T-cell (primary cell): ENCODE measurements at places on chromosomes 2 and 18. TPM values are rescaled to one million over a fixed set of nuclear protein-coding genes. Genes with fewer than 3 reads are reported as not detected.

MEP1B gene
- total RNA-seq: not detected

PMAIP1 gene
- total RNA-seq: 19.5 TPM

C2orf80 gene
- not detected for total RNA-seq

POTEI gene
- not detected for total RNA-seq

TBC1D8 gene
- 2.1 TPM for total RNA-seq

LOXHD1 gene
- total RNA-seq: 0.07 TPM

WDR7 gene
- 39.1 TPM for total RNA-seq

ABCB6 gene
- 4.1 TPM for total RNA-seq

GRCh38 chr18:24934258-24934932, 417.6 kb downstream of the ZNF521 start:
- no peak for DNase-seq

- no peak for DNase-seq
Measured at GRCh38 chr2:198534756-198535155, 730.4 kb downstream of the PLCL1 start.

DNA sequence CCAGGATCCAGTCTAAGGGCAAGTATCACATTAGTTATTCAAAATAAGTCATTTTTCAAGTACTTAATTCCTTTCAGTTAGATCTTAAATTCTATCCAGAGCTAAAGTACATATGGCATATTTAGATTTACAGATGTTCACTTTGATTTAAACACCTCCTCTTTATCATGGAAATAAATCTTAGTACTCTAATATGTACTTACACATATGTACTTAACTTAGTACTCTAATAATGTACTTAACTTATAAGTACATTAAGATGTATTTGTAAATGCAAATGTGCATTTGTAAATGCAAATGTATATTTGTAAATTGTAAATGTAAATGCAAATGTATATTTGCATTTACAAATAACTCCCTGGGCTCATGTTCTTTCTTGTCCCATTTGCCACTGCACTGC, 14.6 kb downstream of the PIGN start:
- DNase-seq: no peak

- no peak for DNase-seq
Measured at GRCh38 chr2:65358678-65359400, 73.6 kb downstream of the SPRED2 start.

- DNase-seq: no peak
Measured at GRCh38 chr2:17162713-17163112, 355.5 kb downstream of the RAD51AP2 start.

DNA sequence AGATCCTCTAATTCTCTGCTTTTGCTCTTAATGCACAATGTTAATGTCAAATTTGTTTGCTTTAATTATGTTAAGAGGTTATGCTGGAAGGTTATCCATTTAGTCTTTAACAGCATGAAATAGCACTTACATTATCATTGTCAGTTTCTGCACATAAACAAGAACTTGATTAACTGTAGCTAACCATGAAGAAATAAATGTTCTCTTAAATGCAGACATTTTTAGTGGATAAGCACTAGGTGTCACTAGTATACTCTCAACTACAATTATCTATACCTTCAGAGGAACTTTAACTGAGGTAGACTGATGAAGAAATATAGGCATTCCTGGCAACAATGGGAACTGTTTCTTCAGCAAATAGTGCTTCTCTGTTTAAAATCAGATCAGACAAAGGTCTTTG, 178.8 kb upstream of the CHST9 start:
- DNase-seq: no peak

DNA sequence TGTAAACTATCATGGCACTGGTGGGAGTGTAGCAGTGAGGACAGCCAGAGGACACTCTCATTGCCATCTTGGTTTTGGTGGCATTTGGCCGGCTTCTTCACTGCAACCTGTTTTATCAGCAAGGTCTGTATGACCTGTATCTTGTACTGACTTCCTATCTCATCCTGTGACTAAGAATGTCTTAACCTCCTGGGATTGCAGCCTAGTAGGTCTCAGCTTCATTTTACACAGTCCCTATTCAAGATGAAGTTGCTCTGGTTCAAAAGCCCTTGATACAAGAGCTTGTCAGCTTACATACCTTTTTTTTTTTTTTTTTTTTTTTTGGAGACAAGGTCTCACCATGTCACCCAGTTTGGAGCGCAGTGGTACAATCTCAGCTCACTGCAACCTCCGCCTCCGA, 110.9 kb downstream of the METTL8 start:
- no peak for DNase-seq

DNA sequence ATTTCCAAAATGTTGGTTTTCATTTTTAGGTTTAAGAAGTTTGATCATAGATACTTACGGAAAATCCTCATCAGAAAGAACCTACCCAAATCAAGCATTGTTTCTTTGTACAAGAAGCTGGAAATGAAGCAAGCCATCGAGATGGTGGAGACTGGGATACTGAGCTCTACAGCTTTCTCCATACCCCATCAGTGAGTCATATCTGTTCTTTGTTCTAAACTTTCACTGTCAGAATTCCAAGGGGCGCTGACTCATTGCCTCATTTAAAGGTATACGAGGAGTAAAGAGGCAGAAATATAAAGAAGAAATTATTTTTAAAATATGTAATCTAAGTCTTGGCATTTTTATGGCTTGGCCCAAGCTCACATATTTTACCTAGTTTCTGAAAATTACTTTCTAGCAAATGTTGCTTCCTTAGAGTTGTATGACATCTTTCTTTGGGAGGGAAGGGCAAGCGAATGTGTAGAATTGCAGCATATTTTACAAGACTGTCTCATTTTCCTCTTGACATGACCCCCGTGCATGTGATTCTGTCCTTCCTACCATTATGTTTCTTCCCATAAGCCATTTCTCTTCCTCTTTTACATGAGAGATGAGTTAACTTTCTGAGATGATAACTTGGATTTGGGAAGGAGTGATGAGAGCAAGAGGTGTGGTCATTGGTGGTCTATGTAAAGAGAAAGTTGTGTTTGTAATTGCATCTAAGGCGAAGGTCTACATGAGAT, 41.2 kb downstream of the SLC9A4 start:
- DNase-seq: no peak

DNA sequence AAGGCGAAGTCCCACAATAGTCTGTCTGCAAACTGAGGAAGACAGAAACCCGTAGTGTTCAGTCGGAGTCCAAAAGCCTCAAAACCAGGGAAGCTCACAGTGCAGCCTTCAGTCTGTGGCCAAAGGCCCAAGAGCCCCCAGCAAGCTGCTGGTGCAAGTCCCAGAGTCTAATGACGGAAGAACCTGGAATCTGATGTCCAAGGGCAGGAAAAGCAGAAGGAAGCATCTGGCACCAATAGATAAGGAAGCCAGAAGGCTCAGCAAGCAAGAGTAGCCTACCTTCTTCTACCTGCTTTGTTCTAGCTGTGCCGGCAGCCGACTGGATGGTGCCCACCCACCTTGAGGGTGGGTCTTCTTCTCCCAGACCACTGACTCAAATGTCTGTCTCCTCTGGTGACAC, 21.8 kb downstream of the CFAP210 start:
- no peak for DNase-seq

DNA sequence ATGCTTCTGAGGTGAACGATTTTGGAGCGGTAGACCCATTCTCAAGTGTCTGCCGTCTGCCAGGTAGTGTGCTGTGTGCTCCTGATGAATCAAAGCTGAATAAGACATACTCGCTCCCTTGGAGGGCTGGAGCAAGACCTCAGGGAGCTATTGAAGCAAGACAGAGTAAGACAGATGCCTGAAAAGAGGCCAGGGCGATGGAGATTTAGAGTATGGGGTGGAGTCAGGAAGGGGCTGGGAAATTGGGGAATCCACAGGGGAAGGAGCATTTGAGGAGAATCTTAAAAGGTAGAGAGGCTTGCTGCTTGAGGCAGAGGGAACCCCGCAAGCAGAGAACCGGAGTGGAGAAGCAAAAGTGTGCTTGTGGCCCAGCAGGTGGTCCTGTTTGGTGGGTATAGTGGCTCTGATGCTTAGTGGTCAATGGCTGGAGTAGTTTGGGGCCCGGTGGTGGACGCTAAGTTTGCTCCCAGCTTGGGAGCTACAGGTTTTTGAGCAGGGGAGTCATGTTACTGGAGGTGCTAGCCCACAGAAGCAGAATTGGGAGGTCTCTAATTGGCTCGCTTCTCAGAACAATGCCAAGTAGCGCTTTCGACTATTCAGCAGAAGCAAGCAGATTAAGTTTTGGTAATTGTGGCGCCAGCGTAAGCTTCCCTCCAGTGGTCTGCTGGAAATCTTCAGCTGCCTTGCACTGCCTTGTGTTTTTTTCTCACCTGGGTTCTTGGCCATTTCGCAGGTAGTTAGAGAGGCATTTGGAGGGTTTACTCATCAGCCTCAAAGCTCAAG, 2.0 kb downstream of the CNNM4 start:
- no peak for DNase-seq

GRCh38 chr2:64105670-64106461, 38.4 kb downstream of the PELI1 start:
- no peak for DNase-seq

- DNase-seq: peak; percentile 70
Measured at GRCh38 chr18:13437796-13438506, 219.4 kb downstream of the LDLRAD4 start.

- no peak for DNase-seq
Measured at GRCh38 chr2:206984206-206984605, 44.9 kb downstream of the CPO start.

DNA sequence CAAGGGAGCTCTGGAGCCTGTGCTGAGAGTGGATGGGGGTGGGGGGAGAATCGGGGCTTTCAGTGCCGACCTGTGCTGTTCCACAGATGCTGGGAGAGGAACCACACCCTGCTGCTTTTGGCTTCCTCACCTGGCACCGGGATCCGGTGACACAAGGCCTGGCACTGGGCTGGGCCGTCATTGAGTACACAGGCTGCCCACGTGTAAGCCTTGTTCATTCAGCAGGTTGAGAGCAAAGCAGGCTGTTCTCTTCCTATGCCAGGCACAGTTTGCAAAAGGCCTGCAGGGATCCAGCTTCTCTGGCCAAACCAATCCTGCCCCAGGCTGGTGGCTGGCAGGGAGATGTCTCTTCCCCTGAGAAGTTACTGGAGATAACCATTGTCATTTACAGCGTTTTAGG, 17.1 kb downstream of the TRIB2 start:
- DNase-seq: no peak

DNA sequence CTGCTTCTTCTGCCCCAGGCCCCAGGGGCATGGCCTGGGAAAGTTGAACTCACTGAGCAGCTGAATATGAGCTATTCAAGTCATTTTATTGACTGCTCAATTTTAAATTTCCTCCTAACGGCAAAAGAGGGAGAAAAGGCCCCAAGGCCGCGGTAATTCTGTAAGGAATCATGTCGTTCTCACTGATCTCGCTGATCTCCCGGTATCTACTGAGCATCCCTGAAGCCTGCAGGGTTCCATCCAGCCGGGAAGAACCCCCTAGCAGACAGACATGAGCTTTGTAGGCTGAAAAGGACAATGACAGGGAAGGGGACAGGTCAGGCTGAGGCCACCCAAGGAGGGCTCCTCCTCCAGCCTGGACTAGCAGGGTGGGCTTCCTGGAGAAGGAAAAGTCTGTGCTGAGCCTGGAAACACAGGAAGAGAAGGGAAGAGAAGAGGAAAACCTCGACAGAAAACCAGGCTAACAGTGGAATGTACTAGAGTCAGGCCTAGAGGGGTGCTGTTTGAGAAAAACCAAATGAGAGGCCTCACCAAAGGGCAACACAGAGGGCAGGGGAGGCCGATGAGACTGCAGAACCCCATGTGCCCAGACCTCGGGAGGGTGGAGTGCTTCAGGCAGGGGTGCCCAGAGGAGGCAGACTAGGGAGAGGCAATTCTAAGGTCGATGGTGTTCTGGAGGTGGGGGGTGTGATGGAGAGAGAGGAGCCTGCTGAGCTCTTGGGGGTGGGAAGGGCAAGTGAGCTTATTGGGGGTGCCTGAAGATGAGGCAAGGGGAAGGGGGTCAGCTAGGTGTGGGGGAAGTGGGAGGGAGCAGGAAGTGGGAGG, 2.9 kb upstream of the NPPC start:
- no peak for DNase-seq

DNA sequence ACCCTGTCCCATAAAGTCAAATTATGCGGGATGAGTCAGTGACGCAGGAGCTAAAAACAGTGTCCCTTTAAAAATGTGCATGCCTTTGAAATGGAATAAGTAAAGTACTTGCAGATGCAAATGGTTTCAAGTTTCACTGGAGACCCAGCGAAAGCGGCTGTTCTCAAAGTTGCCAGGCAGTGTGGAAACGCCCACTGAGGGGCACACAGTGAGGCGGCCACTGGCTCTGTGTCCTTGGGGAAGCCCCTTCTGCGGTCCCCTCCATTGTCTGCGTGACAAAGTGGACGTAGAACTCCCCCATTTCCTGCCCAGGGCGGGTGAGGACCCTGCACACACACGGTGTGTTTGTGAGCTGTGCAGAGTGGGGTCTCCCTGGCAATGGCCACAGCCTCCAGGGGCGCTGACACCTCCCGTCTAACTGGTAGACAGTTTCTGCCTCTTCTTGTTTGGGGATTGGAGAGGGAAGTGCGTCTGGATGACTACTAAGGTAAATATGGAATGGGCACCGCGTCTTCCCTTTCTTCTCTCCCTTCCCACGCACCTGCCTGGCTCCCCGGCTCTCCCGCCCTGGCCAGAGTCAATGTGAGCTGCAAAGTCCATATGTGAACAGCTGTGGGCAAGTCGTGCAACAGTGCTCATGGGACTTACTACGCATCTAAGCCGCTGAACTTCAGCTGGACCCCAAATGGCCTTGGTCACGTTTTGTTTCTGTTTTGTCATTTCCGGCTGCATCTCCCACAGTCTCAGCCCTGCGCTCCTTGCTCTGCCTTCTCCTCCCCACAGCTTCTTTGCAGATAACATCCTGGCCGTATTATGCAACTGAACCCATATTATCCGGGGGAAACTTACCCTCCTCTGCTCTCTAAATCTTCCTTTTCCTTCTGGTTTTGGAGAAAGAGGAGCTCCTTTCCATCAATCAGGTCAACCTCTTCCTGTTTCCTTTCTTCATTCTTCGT, 33.7 kb upstream of the ZNF516 start:
- DNase-seq: no peak

DNA sequence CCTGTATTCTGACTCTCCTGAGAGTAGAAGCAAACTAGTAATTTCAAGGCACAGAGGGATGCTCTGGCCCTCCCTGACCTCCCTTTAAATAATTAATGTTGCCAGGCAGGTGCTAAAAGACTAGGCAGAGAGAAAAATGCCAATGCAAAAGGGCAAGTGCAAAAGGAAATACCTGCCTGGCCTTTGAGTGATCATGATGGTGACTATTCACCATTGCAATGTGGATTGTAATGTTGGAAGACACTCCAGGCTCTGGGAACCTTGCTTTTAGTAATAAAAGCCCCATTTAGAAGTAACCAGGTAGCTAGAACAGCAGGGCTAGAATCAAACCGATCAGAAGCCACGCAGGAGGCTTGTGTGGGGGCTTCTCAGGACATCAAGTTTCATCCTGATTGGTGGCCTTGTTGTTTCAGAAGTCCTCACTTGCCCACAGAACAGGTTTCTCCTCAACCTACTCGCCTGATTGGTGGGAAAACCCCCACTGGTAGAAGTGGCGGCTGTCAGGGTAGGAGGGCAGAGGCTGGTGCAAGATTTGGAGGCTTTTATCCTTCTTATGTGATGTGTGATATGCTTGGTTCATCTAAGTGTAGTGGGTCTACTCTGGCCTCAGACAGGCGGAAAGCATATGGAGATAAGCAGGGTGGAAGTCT, 16.0 kb upstream of the CHRNA1 start:
- no peak for DNase-seq
